Head of caudate nucleus (tissue), 42 donors: ENCODE measurements at places on chromosomes 1 and 21.

DNA sequence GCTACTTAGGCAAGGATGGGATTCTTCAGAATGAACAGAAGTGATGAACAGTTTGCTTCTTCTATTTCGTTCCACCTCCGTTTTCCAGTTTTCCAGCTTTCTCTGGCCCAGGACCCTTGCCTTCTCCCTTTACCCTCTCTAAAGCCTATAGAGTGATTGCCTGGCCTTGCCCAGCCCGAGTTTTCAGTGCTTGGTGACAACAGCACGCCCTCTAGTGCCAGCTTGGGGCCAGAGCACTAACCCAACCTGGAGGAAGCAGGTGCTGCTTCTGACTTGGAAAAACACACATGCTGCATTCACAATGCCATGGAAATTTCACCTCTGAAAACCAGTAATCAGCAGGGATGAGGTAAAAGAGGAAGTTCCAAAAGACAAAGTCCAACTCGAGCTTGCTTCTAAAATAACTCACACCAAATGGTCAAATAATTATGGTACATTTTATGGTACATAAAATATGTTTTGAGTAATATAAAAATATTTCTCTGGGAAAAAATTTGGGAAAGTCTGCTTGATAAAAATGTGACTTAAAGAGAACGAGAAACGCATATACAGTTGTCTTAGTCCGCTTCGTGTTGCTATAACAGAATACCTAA is 26.1 kb downstream of the UBE2T start:
- DNase-seq = peak; percentile 82

GRCh38 chr1:212987702-212988322 is 27.9 kb downstream of the ANGEL2 start:
- DNase-seq = no peak

DNA sequence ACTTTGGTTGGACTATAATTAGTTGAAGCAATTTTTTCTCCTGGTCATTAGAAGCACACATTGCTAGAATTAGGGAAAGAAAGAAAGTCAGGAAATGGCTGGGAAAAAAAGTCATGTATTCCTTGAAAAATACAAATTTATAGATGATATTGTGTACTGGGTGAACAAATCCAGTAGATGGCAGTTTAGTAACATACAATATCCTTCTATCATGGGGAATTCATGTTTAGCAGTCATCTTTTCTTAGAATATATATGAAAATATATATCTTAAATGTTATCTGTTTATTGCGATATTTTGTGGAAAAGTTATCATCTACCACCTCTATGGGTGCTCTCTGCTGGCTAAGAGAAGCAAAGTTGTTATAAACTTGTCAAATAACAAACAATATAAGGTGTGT is 13.1 kb upstream of the ZRANB2 start:
- DNase-seq = no peak

- DNase-seq = no peak
These were observed 28.1 kb downstream of the KMO start for GRCh38 chr1:241560146-241560848.
